ENCODE measurements at places on chromosomes 12 and 14. TPM values are rescaled to one million over a fixed set of nuclear protein-coding genes. Genes with fewer than 3 reads are reported as not detected.

- DNase-seq, result no peak
Observed at GRCh38 chr14:33943096-33943883, 7.6 kb downstream of the EGLN3 start.

Gene B4GALNT3
- 30.8 TPM for total RNA-seq

Gene TAS2R20
- total RNA-seq, result 6.4 TPM

Gene TCTN2
- total RNA-seq, result 15.8 TPM

Gene KCNC2
- not detected for total RNA-seq

DNA sequence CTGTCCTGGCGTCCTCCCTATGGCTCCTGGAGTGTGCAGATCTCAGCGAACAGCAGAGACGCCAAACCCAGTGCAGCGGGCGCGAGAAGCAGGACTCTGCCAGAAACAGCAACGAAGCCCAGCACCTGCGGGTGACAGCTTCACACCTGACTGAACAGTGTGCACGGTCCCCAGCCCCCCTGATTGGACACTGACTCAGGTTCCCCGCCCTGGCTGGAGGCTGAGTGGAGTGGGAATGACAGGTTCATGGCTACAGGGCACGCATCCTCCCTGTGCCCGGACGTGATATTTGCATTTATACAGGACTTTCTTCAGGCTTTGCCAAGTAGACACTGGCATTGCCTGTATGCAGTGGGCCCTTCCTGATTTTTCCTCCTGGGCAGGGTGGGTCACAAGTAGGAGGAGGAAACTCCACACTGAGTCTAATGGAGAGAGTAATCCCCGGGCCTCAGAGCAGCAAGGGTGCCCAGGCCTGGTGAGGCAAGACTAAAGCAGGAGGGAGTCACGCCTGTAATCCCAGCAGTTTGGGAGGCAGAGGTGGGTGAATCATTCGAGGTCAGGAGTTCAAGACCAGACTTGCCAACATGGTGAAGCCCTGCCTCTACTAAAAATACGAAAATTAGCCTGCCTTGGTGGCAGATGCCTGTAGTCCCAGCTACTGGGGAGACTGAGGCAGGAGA lies 71.6 kb downstream of the ASCL4 start:
- no peak for DNase-seq

GRCh38 chr12:50195832-50196231 lies 28.7 kb upstream of the CERS5 start:
- DNase-seq, result no peak

Gene LRIG3
- 67.5 TPM for total RNA-seq

Measured in neural progenitor cell (in vitro differentiated cells).